ENCODE measurements at places on chromosomes 7 and 10.

DNA sequence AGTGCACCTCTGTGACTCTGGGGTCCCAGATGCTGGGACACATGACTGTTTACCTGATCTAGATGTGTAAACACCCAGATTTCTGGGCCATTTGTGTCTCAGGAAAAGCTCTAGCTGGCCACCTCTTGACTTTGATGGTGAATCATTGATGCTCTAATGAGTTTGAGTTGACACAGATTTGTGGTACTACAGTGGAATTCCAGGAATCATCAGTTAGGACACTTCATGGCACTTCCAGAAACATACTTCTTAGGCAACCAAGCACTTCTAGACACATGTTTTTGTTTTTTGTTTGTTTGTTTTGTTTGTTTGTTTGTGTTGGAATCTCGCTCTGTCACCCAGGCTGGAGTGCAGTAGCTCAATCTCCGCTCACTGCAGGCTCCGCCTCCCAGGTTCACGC is 302.2 kb upstream of the ZMIZ1 start:
- no peak for DNase-seq

DNA sequence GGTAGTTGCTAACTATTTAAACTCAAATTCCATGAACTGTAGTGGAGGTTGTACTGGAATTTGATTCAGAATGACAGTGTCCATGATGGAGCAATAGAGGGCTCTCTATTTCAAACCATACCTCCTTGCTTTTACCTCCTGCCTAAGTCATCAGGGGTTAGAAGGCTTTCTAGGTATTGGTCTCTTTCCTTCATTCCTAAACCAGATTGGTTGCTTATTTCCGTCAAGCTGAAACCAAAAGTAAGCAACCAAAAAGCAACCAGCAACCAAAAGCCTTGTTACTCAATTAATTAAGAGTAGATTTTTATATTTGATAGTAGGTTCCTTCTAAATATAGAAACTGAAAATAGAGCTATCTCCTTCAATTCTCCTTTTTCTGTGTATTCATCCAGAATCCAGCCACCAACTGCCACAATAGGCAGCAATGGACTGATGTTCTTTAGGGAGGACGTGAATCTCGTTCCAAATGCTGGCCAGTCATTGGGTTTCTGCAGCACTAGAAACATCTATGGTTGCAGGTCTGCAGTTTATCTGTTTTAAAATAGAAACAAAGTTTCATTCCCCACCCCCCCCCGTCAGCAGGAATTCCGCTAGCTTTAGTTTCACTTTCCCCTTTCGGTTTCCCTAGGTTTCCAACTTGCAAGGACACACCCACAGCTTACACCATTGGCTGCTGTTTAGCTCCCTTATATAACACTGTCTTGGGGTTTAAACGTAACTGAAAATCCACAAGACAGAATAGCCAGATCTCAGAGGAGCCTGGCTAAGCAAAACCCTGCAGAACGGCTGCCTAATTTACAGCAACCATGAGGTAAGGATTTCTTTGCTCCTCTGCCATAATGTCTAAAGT is at the start of gene IFIT1:
TSS of gene IFIT1 (plus strand) at position 717 of the 850 bp plus-strand sequence. CDS start at position 807, 90 bp downstream.
- DNase-seq = no peak

GRCh38 chr7:157589680-157590079 is 252.9 kb downstream of the DNAJB6 start:
- no peak for DNase-seq

DNA sequence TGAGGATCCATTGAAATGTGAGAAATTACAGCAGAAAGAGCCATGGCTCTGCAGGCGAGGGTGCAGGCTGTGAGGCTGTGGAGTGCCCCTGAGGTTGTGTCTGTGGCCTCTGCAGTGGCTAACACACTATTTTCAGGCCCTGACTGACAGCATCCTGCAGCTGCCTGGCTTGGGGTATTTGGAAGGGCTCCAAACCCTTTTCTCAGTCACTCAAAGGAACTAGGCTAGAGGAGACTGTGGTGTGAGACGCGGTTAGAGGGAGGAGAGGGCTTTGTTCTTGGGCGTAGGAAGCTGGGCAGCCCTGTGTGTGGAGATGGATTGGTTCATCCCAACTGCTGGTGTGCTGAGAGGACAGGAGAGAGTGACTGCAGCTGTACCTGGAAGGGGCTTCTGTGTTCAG is 134.9 kb downstream of the RAMP3 start:
- no peak for DNase-seq

GRCh38 chr7:137965942-137966640 is 35.8 kb downstream of the CREB3L2 start:
- DNase-seq = no peak

DNA sequence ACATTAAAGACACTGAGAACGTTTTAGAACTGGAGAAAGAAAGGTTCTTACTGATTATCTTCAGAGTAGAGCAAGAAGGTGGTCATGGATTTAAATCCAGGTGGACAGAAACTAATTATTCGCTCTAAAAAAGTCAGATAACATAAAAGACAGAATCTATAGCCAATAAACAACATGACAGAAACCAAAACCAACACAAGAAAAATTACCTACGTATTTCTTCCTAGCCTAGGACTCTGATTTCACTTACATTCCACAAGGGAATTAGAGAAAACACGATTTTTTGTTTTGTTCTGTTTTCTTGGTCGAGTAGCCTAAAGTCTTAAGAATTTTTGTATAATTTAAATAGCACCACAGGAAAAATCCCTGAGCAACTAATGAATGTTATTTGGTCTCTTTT is 15.1 kb downstream of the CPA1 start:
- DNase-seq = no peak

DNA sequence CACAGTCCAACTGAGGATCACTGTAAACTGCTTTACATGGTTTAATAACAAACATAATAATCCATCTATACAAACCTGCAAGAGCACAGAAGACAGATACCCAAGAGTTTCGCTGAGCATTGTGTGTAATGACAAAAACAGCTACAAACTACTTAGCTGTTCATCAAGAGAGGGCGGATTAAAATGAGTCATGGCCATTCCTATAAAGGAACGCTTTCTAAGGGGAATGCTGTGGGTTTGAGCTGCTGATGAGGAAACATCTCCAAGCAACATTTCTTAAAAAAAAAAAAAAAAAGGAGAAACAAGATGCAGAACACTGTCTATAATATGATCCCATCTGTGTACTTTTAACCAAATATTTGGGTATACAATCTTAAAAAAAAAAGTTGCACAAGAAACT is 33.8 kb downstream of the VOPP1 start:
- no peak for DNase-seq

DNA sequence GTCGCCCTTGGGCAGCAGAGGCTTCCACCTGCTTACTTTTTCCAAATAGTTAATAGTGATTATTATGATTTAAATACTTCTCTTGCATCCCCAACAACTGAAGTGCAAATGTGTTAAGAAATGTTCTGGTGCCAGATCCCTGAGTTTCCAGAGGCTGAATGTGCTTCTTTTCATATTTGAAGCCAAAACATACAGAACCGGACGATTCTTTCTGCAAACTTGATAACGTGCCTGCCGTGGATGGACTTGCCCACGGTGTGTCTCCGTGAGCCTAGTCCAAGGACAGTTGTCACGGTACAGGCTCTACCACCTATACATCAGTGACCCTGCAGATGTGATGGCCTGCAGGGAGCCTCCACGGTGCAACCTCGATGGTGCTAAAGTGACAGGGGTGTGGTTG is 198.6 kb upstream of the LYZL2 start:
- DNase-seq = no peak

- no peak for DNase-seq
These were observed 133.6 kb downstream of the ATXN7L1 start for GRCh38 chr7:105742787-105743186.

DNA sequence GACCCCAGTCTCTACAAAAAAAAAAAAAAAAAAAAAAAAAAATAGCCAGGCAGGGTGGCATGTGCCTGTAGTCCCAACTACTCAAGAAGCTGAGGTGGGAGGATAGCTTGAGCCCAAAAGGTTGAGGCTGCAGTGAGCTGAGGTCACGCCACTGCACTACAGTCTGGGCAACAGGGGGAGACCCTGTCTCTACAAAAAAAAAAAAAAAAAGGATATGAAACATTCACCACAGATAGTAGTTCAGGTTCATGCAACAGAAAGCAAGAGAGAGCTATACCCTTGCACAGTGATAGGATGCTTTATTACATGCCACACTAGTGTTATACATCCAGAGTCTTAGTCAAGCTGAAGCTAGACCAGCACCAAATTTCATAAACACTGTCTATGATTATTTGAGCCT is 148.4 kb upstream of the KAT6B start:
- no peak for DNase-seq

- DNase-seq = no peak
These were observed 164.5 kb upstream of the SMIM30 start for GRCh38 chr7:113282875-113283274.

DNA sequence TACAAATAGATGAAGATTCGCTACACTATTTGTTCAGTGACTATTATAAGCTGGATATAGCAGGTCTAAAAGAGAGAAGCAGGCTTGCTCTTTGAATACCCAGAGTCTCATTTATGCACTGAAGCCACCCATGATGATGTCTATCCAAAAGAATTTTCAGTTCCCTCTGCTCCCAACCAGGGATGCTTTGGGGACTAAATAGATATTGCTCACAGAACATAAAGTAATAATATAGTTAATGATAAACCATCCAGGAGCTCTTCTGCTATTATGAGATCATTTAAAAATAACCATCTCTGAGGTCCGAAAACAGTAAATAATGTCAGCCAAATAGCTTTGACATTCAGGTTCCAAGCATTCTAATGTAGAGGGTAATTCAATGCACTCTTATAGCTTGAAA is 875.4 kb downstream of the SORCS3 start:
- DNase-seq = no peak

DNA sequence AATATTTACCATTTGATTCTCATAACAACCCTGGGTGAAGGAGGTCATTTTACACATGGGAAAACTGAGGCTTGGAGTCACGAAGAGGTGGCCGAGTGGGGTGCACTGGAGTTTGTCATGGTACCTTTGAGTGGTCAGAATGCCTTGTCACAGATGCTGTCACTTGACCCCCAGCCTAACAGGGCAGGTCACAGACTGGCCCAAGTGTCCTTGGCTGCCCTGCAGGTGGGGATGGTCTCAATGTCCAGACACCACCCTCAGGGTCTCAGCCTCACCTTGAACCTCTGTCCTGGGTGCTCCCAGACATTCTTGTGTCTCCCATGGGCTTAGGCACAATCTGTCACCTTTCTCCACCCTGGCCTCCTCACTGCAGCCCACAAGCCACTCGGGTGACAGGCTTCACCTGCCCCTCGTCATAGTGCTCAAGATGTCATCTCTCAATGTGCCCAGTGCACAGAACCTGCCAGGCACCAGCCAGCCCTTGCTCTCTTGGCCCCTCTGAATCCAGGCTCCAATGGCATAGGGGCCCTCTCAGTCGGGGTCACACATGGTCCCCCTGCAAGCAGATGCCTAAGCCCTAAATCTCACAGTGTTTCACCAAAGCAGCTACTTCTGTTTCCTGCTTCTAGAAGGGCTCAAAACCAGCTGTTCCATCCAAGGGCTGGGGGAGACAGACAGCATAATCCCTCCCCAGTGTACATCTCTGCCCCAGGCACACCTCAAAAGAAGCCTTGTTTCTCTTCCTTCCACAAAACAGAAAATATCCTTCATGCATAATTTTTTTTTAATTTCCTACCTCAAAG is 76.8 kb upstream of the NANOS1 start:
- no peak for DNase-seq

- DNase-seq = no peak
These were observed 35.3 kb downstream of the TRRAP start for GRCh38 chr7:98913612-98914011.

DNA sequence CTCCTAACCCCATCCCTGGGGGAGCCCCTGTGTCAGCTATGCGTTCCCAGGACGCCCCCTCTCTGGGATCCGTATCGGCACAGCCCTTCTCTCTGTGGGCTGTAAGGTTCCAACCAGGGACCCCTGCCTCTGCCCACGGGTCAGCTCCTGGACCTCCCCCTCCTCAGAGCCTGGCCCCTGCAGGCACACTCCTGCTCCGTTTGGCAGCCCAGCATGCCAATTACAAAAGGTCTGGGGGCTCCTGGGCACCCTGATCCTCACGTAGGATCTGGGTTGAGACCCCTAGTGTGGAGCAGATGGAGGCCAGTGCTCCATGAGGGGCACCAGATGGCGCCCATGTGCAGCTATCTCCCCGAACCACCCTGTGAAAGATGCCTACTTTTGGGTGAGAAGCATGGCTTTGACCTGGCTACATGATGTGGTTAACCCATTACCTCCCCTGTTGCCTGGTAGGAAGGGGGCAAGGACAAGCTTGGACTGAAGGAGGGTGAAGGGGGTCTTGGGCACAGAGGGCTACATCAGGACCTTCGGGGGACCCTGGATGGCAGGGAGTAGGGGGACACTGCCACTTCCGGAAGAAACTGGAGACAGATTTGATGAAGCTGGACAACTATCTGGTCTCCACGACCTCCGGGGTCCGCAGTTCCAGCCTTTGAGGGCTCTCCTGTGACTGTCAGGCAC is 9.0 kb downstream of the TACR2 start:
- no peak for DNase-seq

GRCh38 chr10:74036474-74036873 is 38.6 kb downstream of the VCL start:
- DNase-seq = no peak

- DNase-seq = no peak
These were observed 1016.2 kb downstream of the LRMDA start for GRCh38 chr10:76447578-76447977.

DNA sequence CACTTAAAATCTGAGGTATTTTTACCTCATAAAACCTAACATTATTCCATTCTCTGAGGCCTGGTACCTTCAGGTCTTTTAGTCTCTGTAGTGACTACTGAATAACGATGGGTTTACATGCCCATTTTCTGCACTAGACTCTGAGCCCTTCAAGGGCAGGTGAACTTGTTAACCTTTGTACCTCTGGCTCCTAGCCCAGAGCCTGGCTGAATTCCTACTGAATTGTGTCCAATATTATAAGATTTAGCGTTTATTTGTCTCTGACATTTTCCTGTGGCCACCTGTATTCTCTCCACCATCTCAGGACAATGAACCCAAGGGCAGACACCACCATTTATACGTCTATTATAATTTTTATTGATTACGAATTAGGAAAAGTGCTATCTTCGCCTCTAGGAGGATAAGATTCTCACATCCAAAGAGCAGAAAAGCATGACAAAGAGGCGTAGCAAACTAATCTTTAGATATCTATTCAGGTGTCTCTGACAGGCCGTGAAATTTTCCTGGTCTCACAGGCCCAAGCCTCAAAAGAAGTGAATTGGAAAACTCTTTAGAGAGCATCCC is 27.9 kb upstream of the HNRNPH3 start:
- DNase-seq = no peak

- DNase-seq = no peak
These were observed 102.2 kb downstream of the MYOF start for GRCh38 chr10:93379731-93380575.

DNA sequence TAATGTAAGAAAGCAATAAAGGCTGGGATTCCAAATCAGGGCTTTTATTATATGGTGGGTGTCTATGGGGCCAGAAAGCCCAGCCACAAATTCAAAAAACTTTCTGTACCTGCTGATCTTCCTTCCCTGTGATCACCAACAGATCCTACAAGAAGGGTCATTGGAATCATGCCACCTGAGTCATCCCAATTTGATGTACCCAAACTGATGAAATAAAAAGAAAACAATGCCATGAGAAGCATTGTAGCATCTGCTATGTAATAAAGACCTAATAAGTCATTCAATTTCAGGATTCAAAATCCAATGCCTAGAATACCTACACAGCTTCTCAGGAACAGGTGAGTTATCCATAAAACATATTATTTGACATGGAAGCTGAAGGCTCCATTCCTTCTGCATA is 228.8 kb downstream of the DKK1 start:
- DNase-seq = no peak

All from stimulated activated CD4-positive, alpha-beta T cell treated with anti-CD3 and anti-CD28 coated beads, TNF-alpha, amount 100 ng/mL, for 4 hours (primary cell).